Activated CD4-positive, alpha-beta T cell treated with anti-CD3 and anti-CD28 coated beads for 48 hours (primary cell): ENCODE measurements at places on chromosomes 1 and 21.

DNA sequence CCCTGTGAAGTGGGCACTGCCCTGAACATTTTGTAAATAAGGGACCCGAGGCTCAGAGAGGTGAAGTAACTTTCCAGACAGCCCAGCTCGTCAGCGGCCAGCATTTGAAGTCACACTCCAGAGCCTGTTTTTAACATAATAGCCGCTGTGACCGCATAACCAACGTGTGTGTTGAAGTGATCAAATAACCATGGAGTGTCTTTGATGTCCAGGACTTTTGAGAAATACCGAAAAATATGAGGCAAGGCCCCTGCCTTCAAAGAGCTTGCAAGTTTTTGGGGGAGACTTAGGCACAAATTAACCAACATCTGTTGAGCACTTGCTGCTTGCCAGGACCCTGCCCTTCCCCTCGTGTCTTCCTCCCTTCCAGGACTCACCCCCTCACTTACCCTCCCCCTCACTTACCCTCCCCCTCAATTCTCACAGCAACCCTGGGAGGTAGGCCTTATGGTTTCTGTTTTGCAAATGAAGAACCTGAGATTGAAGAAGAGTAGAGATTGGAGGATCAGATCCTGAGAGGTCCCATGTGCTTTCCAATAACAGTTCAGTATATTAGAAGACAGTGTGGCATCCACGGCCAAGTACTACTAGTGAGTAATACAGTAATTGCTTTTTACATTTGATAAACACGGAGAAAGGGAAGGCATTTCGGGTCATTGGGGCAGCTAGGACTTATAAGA is 1.3 kb upstream of the SLC16A1 start:
- DNase-seq = peak; percentile 60

- no peak for DNase-seq
Measured at GRCh38 chr1:7846656-7847055, 6.2 kb downstream of the UTS2 start.

DNA sequence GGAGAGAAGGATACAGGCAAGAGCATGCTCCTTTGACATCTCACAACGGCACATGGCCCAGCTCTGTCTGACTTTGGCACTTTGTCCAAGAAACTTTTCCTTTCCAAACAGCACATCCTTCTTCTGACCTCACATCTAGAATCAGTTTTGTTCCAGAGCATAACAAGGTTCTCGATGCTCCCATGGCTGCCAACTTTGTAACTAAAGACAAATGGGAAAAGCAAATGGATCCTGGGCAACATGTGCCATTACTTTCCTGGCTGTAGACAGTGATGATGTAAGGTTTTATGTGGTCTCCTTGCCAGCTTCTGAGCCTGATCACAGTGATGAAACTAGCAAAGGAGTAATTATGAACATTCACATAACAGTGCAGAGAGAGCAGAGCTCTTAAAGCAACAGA is 171.8 kb upstream of the C1orf87 start:
- no peak for DNase-seq

- DNase-seq = no peak
Measured at GRCh38 chr1:172005856-172006255, 164.6 kb downstream of the DNM3 start.

DNA sequence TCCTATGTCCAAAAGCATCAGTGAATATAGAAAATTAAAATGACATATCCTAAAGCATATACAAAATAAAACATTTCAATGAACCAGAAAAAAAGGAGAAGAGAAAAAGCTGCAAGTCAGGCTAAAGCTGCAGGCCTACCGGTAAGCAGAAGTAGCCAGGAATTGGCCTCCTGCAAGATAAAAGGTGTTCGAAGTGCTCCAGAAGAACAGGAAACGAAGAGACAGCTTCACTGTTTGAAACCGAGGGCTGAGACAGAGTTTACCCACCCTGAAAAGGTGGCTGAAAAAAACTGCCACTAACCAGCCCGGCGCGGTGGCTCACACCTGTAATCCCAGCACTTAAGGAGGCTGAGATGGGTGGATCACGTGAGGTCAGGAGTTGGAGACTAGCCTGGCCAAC is 37.4 kb downstream of the NSL1 start:
- no peak for DNase-seq

GRCh38 chr1:225319871-225320270 is 108.0 kb downstream of the LBR start:
- no peak for DNase-seq

GRCh38 chr1:89675677-89676076 is 42.8 kb downstream of the LRRC8C start:
- DNase-seq = no peak

- DNase-seq = no peak
Measured at GRCh38 chr1:54813485-54814125, 12.5 kb upstream of the TTC22 start.

DNA sequence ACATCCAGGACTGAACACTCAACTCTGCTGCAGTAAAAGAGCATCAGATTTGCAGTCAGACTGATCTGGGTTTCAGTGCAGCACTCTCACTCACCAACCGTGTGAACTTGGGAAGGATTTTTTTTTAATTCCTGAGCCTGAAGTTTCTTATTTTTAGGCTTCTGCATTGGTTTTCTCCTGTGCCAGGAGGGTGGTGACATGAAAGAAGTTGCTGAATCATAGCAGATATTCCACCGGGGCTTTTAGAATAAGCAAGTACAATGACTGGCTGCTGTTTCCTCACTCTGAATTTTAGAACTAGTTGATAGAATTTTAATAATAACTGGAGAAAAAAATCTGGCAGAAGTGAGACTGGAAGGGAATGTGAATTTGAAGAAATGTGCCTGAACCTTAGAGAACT is 11.6 kb downstream of the ADAM30 start:
- no peak for DNase-seq

- DNase-seq = no peak
Measured at GRCh38 chr1:94898491-94899385, 28.2 kb downstream of the CNN3 start.

- DNase-seq = no peak
Measured at GRCh38 chr1:115145226-115145625, 55.9 kb upstream of the TSPAN2 start.

GRCh38 chr1:49197081-49197480 is 420.4 kb upstream of the BEND5 start:
- DNase-seq = no peak

DNA sequence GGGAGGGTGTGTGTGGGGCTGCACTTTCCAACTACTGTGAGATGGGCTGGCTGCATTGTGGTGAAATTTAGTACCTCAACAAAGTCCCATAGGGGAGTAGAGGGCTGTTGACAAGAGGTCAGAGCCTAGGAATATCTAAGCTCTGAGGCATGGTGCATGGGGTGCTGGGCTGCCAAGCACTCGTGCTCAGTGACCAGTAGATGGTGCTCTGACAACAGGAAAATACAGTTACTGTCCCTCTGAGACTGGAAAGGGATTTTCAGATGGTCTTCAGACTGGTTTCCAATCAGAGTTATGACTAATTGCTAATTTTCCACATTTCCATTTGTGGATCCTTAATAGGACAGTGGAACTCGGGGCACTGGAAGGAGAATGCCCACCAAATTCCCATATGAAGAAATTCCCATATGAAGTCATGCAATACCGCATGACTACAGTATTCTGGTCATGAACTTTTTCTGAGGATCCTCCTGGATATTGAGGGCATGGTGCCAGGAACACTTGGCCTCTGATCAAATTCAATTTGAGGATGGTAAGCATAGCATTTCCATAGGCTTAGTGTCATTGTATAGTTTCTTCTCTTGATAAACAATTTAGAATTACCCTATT is 4.1 kb upstream of the CACNA1E start:
- peak; percentile 31 for DNase-seq

DNA sequence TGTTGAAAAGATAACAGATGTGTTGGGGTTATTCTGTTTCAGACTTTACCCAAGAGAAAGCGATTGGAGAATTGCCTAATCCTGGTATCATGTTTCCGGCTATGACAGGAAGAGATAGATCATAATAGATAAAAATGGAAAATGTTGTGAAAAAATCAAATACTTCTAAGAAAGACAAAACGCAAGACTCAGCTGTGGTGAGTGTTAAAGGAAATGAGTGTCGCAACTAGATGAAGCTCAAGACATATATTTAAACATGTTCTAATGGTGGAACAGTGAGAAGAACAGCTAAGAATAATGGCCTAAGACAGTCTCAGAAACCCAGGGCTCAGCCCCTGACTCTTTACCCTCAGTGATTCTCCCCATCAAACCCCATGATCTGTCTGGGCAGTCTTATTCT is 426.7 kb upstream of the RUNX1 start:
- no peak for DNase-seq

GRCh38 chr1:199759268-199759730 is 268.2 kb upstream of the NR5A2 start:
- DNase-seq = no peak

DNA sequence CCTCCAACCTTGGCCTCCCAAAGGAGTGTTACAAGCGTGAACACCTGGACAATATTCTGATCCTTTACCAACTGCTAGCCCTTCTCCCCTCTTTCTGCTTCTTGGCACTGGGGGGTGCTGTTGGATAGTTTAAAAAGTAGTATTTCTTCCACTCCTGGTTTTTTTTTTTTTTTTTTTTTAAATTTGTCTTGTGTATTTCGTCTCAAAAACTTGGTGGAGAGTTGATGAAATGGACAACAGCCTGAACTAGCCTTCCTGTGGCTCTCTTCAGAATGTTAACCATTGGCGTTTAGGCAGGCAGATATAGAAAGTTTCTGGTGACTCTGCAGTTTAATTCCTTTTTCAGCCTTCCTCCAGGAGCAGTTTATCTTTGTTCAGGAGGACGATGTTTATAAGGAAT is 69.7 kb upstream of the USP24 start:
- DNase-seq = peak; percentile 26

- DNase-seq = no peak
Measured at GRCh38 chr1:34612091-34612827, 142.6 kb upstream of the GJB5 start.

DNA sequence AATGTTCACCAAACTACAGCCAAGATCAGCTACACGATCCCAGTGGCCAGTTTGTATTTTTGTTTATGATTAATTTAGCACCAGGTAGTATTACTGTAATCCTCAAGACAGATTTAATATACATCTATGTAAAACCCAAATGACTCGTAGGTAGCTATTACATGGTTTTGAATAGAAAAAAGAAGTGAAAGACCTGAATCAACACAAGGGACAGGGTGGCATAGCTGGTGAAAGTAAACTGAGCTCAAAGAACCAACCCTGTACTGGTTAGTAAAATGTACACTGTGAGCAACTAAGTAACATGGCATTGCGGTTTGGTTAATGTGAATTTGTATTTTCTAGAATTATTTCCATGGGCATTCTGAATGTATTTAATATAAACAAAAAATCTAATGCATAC is 8.8 kb downstream of the GPATCH2 start:
- no peak for DNase-seq

DNA sequence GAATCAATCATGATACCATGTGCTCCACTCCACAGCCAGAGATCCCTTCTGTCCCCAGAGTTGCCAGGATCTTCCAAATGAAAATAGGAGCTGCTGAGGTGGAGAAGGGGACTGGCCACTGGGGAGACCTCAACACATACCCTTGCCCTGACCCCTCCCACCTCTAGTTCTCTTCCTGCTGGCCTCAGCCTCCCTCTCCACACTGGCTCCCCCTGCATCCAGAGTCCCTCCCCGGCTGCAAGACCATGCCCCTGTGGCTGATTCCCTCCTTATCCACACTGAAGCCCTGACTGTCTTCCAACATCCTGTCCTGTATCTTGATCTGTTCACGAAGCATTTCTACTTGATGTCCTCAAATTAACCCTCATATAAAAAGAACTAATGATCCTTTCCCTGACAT is 21.1 kb upstream of the CDK18 start:
- no peak for DNase-seq

- DNase-seq = no peak
Measured at GRCh38 chr1:21781815-21782348, 1.1 kb downstream of the USP48 start.

- no peak for DNase-seq
Measured at GRCh38 chr1:216566641-216567205, 143.5 kb upstream of the USH2A start.

GRCh38 chr1:89125240-89125912 is 538 bp downstream of the GBP2 start:
- DNase-seq = no peak
